Activated CD4-positive, alpha-beta T cell treated with anti-CD3 and anti-CD28 coated beads, Interleukin-2, amount 10 ng/mL, durations not matched to agents 24 days and 14 days (primary cell): ENCODE measurements at places on chromosomes 7 and 10. TPM values are rescaled to one million over a fixed set of nuclear protein-coding genes. Genes with fewer than 3 reads are reported as not detected.

Gene CH25H
- not detected in 2 replicates for total RNA-seq

Gene SPACDR
- total RNA-seq, result 2.7 and 2.9 TPM in 2 replicates

Gene SLC18A3
- total RNA-seq, result not detected in 2 replicates

Gene TMEM236
- total RNA-seq, result 0.02 and 0.05 TPM in 2 replicates

Gene ZNF212
- 18.0 and 18.7 TPM in 2 replicates for total RNA-seq

Gene GNAT3
- not detected in 2 replicates for total RNA-seq

Gene VENTX
- not detected in 2 replicates for total RNA-seq

Gene SPDYE6
- total RNA-seq, result not detected in 2 replicates

Gene TAC1
- 0.28 TPM in 1 of 2 replicates, not detected in the other for total RNA-seq
